ENCODE measurements at places on chromosomes 4 and X. TPM values are rescaled to one million over a fixed set of nuclear protein-coding genes. Genes with fewer than 3 reads are reported as not detected.

SATL1 gene
- 0.05 TPM for polyA plus RNA-seq

RAB40A gene
- polyA plus RNA-seq, result 0.09 TPM

SLC9B1 gene
- polyA plus RNA-seq, result 0.48 TPM

- DNase-seq, result peak; percentile 3
- no peaks in the 10 kb centered on the region for H3K27me3 ChIP-seq
- no peaks in the 10 kb centered on the region for H3K4me1 ChIP-seq
- H3K27ac ChIP-seq, result no peak overlapping the region
- H3K36me3 ChIP-seq, result no peaks in the 10 kb centered on the region
- H3K4me3 ChIP-seq, result no peak overlapping the region
These were observed 661.6 kb downstream of the RAPGEF2 start for GRCh38 chr4:159764343-159764952.

DNA sequence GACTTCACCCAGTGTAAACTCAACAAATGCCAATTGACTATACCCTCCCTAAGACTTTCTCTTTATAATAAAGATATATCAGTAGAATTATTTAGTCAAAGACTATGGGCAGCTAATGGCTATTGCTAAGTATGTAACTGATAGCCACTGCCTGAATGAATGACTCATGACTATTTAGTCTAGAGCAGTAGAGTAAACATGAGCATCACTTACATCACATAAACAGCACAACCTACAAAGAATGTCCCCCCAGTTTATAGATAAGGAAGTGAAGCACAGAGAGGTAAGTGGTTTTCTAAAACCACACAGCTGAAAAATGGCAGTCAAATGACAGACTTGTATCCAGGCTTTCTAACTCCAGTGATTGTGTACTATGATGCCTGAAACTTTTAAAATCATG lies 507.0 kb downstream of the PPARGC1A start:
- no peak for DNase-seq
- H3K36me3 ChIP-seq, result no peaks in the 10 kb centered on the region
- no peaks in the 10 kb centered on the region for H3K27me3 ChIP-seq
- H3K4me3 ChIP-seq, result no peak overlapping the region
- no peaks in the 10 kb centered on the region for H3K4me1 ChIP-seq
- no peak overlapping the region for H3K27ac ChIP-seq

- no peaks in the 10 kb centered on the region for H3K36me3 ChIP-seq
- no peaks in the 10 kb centered on the region for H3K27me3 ChIP-seq
- no peak overlapping the region for H3K4me3 ChIP-seq
- no peaks in the 10 kb centered on the region for H3K4me1 ChIP-seq
These were observed 66.0 kb downstream of the ATG4A start for GRCh38 chrX:108157628-108158027.
